Activated CD4-positive, CD25-positive, alpha-beta regulatory T cell treated with anti-CD3 and anti-CD28 coated beads, Interleukin-2, amount 50 U/mL, for 72 hours (primary cell): ENCODE measurements at places on chromosomes 1 and 21.
A peak's percentile ranks its signal among the peaks of the same experiment; 100 is the strongest.

DNA sequence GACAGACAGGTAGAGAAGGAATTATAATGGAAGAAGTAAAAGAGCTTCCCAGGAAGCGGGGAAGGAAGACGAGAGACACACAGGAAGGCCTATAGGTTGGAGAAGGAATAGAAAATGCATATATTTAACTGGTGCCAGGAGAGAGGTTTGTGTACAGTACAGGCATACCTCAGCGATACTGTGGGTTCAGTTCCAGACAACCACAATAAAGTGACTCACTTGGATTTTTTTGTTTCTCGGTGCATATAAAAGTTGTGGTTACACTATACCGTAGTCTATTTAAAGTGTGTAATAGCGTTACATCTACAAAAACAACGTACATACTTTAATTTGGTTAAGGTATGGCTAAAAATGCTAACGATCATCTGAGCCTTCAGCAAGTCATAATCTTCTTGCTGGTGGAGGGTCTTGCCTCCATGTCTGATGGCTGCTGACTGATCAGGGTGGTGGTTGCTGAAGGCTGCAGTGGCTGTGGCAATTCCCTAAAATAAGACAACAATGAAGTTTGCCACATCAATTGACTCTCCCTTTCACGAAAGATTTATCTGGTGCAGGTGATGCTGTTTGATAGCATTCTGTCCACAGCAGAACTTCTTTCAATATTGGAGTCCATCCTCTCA, 16.0 kb downstream of the YARS1 start:
- peak; percentile 39 for DNase-seq

GRCh38 chr1:54227091-54227602, 27.2 kb downstream of the MRPL37 start:
- DNase-seq, result no peak

- DNase-seq, result no peak
Measured at GRCh38 chr1:151809290-151809984, 4.2 kb upstream of the LINGO4 start.

GRCh38 chr1:20072771-20073170, 2.8 kb downstream of the PLA2G5 start:
- DNase-seq, result no peak

GRCh38 chr1:53763911-53764310, 24.9 kb upstream of the GLIS1 start:
- DNase-seq, result no peak
